ENCODE measurements at places on chromosomes 13 and 19.

DNA sequence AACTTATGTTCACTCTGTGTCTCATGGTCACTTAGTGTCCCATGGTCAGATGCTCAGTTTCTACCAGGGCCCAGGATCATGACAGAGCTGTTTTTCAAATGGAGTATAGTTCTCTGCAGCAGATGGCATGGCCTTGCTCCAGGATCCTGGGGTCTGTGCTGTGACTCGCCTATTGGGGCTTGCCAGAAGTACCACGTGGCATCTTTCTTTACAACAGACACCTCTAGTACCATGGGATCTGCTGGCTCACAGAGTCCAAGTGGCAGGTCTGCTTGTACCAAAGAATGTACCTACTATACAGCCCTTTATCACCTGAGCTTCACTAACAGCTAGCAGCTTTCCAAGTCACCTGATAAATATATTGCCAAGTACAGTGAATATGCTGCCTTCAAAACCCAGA lies 6.0 kb upstream of the RNF6 start:
- no peak for DNase-seq

DNA sequence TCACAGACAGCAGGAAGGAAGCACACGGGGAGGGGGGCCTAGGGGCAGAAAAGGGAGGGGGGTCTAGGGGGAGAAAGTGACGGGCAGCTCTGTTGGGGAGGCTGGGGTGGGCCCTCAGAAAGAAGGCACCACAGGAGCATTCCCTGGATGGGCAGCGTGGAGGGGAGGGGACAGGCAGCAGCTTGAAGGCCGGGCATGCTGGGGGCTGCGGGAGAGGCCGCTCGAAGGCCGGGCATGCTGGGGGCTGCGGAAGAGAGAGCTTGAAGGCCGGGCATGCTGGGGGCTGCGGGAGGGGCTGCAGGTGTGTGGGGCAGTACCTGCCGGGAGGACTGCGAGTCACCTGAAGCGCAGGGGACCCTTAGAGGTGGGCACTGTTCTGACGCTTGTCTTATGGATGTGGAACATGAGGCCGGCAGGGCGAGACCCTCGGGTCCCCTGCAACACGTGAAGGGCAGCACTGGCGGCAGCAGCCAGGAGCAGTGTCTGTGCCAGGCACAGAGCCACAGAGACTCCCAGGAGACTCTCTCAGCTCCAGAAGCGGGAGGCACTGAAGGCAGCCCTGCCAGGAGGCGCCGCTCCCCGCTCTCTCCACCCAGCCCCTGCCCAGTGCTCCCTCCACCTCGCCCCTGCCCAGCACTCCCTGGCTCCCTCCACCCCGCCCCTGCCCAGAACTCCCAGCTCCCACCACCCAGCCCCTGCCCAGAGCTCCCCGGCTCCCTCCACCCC lies 13.3 kb downstream of the ZNF787 start:
- no peak for DNase-seq

DNA sequence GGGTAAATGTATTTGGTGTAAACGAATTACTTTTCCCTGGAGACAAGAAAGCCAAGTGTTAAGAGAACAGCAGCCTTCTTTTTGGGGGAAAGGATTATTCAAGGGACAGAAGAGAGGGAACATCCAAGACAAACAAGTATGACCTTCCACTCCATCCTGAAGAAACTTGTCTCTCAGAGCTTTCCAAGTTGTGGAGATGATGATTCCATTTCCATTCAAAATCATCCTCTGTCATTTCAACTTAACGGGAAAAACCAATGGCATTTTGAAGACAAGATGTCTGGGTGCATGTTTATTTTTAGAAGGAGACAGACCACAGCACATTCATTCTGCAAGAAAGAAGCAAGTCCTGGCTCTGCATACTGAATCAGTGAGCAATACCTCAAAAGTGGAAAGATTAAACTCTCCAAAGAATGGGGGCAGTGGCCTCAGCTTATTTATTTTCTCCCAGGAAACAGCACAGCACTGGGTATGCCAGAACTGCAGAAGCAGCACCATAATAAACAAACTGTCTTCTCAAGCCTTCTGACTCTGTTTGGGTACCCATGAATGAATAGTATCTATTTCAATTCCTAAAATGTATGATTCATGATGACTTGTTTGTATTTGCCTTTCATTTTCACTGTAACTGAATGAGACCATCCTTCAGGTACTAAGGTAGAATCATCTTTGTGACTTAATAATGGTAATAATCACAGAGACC lies 541.0 kb downstream of the RFC3 start:
- DNase-seq: no peak

GRCh38 chr13:75437582-75438318 lies 44.2 kb downstream of the TBC1D4 start:
- DNase-seq: no peak

Data from RKO (cell line).